ENCODE measurements at places on chromosomes 4 and X.
A peak's percentile ranks its signal among the peaks of the same experiment; 100 is the strongest.

DNA sequence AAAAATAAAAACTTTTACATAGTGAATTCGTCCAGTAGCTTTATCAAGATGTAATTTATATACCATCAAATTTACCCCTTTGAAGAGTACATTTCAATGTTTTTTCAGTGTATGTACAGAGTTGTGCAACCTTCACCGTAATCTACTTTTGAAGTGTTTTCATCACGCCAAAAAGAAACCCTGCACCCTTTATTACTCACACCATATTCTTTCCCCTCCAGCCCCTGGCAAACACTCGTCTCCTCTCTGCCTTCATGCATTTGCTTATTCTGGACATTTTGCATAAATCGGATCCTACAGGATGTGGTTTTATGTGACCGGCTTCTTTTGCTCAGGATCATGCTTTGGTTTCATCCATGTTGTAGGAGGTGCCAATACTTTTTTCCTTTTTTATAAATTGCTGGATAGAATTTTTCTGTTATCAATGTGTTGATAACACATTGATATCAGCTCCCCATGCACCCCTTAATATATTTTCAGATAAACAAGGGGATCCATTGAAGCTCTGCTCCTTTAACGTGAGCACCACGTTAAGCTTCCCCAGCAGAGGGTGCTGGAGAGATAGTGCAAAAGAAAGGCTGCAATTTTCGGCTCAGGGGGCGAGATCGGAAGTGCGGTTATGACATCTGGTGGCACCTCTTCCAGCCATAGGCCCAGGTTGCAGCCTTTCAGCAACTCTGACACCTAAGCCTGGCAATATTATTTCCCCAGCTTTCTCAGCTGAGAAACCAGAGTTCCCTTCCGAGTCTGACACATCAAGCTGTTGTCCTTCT is 100.1 kb upstream of the VCX3B start:
- peak; percentile 3 for DNase-seq

- no peak for DNase-seq
These were observed 16.4 kb downstream of the NAAA start for GRCh38 chr4:75924309-75924827.

DNA sequence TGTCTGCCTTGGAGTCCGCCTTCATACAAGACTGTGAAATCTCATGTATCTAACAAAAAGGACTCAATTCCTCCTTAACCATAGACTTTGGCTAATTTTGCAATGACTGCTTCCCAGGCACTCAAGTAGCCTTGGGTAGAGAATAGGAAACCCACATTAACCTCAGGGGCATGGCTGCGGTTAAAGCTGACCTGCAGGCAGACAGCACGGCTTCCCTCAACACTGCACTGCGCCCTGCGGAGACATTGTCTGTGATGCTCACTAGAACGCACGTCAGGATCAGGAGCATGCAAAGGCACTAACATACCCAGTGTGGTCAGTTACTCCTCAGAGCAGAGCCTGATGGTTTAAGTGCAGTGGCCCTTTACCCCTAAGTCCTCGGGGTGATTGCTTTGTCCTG is 10.3 kb upstream of the GPR143 start:
- DNase-seq = peak; percentile 21

- no peak for DNase-seq
These were observed 1.2 kb upstream of the BLTP1 start for GRCh38 chr4:122150931-122151330.

DNA sequence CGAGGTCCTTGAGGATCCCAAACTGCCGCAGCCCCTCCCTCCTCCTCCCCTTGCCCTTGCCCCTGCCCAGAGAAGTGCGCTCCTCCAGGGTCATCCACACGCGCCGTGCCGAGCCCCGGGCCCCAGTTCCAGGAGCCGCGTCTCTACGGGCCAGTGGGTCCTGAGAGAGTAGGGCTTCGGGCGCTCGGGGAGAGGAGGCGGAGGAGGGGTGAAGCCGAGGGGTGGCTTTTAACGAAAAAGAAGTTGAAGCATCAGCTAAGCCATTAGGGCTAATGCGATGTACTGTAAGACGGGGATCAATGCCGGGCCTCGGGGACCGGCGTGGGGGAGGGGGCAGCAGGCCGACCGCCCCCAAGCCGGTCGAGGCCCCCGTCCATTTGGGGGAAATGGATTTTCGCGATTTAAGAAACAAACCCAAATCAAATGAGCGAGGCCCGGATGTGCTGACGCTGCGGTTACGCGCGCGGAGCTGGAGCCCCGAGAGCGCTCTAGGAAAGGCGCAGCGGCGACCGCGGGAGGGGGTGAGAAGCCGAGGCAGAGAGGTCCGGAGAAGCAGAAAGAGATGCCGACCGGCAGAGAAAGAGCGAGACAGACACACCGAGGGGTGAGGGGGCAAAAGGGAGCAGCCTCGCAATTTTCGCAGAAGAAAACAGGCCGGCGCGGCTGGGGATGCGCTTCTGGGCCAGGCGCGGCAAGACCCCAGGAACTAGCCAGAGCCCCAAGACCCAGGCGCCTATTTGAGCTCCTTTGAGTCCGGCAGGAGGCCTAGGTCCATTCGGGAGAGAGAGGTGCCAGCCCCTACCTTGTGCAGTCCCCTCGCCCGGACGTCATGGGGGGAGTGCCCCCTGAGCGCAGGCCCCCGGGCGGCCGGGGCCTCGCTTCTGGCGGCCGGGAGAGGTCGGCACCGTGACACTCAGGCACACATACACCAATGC is 13.6 kb downstream of the HMX1 start:
- DNase-seq = peak; percentile 21

GRCh38 chrX:139795196-139795595 is 87.2 kb upstream of the MCF2 start:
- DNase-seq = peak; percentile 42

DNA sequence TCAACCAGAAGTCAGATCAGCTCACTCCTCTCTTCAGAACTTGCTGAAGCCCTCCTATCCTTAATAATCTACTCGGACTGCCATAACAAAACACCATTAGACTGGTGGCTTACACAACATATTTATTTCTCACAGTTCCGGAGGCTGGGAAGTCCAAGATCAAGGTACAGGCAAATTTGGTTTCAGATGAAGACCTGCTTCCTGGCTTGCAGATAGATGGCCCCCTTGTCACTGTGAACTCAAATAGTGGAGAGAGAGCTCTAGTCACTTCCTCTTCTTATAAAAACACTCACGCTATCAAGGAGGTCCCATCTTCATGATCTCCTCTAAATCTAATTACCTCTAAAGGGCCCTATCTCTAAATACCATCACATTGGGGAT is 125.1 kb downstream of the CAMK2D start:
- peak; percentile 43 for DNase-seq

- no peak for DNase-seq
These were observed 42.3 kb downstream of the NSG1 start for GRCh38 chr4:4428966-4429875.

DNA sequence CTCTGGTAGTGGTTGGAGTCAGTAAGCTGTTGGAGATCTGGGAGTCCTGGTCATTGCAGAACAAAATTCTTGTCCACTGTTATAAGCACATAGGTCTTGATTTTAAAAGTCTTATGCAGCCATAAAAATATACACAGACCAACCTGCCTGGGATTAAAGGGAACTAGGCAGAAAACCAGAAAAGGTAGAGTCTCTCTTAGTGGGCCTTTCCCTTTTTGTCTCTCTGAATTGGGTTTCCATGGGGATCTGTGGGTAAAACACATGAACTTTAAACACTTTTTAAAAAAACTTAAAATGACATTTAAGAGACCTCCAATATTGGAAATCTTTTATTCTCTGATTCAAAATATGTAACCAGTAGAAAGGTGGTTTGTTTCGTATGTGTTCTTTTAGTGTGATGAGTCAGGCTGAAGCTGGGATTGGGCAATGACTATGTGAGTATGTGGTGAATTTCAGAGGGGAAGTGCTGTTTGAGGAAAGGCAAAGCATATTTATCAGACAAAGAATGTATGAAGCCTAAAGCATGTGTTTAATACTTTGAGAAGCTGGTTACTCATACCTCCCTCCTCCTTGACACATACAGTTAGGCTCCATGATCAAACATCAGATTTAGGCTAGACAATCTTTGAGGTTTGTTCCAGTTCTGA is 29.6 kb downstream of the SLC16A2 start:
- DNase-seq = peak; percentile 36

- DNase-seq = peak; percentile 86
These were observed 202.6 kb upstream of the BCOR start for GRCh38 chrX:40300286-40300890.

- peak; percentile 84 for DNase-seq
These were observed 66.4 kb downstream of the JADE3 start for GRCh38 chrX:46978341-46979291.

DNA sequence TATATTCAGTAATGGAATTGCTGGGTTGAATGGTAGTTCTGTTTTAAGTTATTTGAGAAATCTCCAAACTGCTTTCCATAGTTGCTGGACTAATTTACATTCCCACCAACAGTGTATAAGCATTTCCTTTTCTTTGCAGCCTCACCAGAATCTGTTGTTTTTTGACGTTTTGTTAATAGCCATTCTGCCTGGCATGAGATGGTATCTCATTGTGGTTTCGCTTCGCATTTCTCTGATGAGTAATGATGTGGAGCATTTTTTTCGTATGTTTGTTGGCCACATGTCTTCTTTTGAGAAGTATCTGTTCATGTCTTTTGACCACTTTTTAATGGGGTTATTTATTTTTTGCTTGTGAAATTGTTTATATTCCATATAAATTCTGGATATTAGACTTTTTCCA is 13.6 kb upstream of the MAGED4B start:
- DNase-seq = peak; percentile 23

GRCh38 chrX:72436010-72436409 is 130.3 kb upstream of the CITED1 start:
- no peak for DNase-seq

- peak; percentile 39 for DNase-seq
These were observed 783 bp downstream of the RBPJ start for GRCh38 chr4:26321373-26322221.

DNA sequence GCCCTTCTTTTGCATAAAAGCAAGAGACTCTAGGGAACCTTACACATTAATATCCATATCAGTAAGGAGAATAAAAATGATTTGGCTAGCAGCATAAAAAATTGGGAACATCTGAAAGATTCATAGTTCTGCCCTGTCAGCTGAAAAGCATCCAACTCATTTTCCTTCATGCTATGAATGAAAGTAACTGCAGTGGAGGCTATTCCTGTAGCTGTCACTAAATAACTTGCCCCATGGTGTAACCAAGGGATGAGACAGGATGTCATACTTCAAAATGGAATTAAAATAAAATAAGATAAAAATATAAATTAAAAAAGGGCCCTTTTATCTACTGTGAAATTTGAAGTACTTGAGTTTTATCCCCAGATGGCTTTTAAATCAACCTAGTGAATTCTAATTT is 878.8 kb downstream of the C4orf33 start:
- DNase-seq = no peak

DNA sequence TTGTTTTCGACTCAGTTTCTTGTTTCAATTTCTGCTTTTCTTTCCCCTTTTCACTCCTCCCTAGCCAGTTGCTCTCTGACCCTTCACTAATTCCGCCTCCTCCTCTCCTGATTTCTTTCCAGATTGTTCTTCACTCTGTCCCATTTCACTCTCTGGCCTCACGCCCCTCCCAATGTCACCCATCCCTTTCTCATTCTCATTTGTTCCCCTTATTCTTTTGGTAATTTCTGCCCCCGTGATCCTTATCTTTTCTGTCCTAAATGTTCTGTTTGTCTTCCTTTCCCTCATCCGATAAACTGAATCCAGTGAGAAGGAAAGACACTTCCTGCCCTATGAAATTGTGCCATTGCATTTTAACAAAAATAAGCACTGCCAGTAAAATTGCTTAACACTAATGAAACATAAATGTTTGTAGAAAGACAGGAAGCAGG is 94.5 kb upstream of the RASGEF1B start:
- DNase-seq = no peak

GRCh38 chr4:24321616-24322015 is 262.7 kb downstream of the DHX15 start:
- DNase-seq = no peak

GRCh38 chrX:46611658-46612362 is 38.2 kb downstream of the CHST7 start:
- no peak for DNase-seq

GRCh38 chrX:10525381-10526120 is 94.8 kb downstream of the MID1 start:
- DNase-seq = no peak

DNA sequence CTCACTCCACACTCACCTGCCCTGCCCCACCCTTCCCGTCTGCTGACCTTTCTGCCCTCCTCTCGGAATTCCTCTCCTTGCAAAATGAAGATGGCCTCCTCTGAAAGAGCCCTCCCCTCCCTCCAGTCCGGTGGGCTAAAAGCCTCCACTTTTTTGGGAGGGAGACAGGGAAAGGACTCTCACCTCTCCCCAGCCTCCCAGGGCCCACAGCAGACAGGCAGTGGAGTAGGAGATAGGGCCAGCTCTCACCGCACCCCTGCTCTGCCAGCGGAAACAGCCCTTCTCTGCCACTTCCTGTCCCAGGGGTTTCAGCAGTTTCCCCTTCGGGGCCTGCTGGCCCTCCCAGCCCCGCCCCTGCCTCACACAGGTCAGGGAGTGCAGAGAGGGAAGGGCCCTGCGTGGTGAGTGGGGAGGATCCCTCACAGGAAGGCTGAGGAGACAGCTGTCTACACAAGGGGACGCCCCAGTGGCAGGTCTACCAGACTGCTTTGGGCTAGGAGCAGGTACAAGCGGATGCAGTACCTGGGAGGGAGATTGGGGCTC is 18.2 kb downstream of the ELF4 start:
- DNase-seq = peak; percentile 95

DNA sequence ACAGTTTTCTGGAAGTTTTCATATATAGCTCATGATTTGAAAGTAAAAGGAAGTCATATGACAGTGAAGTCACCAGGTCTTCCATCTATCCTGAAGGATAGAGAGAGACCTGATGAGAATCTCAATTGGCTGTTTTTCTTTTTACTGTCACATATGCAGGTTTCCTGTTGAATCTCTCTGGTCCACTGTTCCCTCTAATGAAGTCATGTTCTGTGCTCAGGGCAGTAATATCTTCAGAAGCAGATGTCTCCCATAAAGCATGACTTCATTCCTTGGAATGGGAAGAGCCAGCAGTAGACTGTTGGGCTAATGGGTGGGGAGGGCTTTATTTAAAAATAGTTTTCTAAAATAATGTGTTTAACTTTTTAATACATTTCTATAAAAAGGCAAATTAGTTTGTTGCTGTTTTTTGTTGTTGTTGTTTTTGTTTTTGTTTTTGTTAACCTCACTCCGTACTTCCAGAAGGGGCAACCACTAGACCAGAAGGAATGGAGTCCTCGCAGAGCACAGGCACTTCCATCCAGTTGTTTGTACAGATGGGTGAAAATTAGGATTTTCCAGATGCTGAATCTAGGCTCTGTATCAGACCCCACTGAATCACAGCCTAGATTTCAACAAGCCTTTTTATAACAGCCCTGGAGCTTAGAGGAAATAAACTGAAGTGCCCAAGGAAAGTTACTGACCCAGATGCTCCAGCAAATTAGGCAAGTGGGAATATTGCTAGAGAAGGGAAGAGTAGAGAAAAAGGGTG is 54.2 kb downstream of the AWAT2 start:
- no peak for DNase-seq

DNA sequence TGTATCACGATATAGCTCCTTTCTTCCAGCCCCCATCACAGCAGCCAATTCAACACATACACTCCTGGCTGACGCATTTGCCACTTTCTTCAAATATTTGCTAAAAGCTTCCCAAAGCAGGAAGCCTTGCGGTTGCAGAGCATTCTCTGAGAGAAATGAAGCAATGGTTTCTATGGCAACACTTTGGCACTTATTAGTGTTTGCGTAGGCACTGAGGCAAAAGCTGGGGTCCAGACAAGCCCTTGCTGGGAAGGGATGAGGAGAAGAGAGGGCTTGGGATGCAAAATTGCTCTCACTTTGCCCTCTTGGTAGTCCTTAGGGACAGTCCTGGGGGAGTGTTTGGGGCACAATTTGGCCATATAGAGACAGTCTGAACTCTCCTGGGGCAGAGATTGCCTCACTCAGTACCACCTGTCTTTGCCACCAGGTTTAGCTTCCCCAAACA is 55.0 kb upstream of the PAK3 start:
- peak; percentile 26 for DNase-seq

Data from activated CD4-positive, alpha-beta T cell treated with anti-CD3 and anti-CD28 coated beads, Interleukin-10, Interleukin-2, amounts not matched to agents 100 ng/mL and 50 ng/mL, durations not matched to agents 16 hours and 8 hours (primary cell).